DMS53 (cell line): ENCODE measurements at places on chromosomes 16 and 17.
A peak's percentile ranks its signal among the peaks of the same experiment; 100 is the strongest.

DNA sequence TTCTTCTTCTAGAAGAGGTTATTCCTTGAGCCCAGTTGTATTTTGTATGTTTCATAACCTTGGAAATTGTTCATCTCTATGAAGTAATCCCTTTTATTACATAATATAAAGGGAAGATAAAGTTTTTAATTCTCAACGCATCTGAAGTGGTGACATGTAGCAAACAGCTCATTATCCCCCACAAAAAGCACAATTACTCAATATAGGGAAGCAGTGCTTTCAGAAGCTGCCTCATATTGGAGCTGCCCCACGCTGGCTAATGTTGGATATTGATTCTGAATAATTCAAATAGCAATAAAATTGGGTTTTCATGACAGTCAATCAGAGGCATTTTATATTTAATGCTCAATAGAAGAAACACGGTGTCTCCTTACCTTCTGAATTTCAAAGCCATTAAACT lies 604.3 kb upstream of the RBFOX1 start:
- DNase-seq = no peak

DNA sequence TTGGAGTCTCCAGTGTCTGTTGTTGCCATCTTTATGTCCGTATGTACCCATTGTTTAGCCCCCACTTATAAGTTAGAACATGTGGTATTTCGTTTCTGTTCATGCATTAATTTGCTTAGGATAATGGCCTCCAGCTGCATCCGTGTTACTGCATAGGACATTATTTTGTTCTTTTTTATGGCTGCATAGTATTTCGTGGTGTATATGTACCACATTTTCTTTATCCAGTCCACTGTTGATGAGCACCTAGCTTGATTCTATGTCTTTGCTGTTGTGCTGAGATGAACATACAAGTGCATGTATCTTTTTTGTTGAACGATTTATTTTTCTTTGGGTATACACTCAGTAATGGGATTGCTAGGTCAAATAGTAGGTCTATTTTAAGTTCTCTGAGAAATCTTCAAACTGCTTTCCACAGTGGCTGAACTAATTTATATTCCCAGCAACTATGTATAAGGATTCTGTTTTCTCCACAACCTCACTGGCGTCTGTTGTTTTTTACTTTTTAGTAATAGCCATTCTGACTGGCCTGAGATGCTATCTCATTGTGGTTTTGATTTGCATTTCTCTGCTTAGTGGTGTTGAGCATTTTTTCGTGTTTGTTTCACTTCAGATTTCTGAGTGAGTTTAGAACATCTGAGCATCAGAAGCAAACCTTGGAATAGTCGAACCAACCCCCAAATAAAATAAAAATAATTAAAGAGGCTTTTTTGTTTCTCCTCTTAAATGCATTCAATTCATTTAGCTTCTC lies 304.7 kb downstream of the ZFHX3 start:
- DNase-seq = no peak

GRCh38 chr17:10062691-10063385 lies 135.6 kb downstream of the GAS7 start:
- DNase-seq = no peak

- no peak for DNase-seq
These were observed 31.4 kb downstream of the GPT2 start for GRCh38 chr16:46915483-46916025.

DNA sequence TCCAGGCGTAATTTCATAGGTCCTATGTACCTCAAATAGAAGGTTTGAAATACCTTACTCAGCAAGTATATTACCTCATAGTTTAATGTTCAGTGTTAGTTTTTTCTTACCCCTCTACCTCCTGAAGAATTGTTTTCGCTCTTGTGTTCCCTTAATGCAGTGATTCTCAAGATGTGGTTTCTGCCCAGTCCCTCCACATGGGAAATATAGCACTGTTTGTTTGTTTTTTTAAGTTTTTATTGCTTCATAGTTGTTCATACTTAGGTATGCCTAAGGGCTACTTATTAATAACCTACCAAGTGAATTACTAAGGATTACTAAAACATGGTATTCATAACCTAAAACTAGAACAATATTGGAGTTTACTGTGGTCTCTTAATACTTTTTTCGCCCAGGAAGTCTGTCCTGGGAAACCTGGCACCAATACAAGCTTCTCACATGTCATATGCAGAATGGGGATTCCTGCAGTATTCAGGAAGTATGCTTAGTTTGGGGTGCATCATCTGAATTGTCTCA lies 5.0 kb downstream of the RSPRY1 start:
- no peak for DNase-seq

- peak; percentile 14 for DNase-seq
These were observed 7.9 kb upstream of the DNAH17 start for GRCh38 chr17:78585006-78585630.

- no peak for DNase-seq
These were observed 28.1 kb downstream of the MEAK7 start for GRCh38 chr16:84476401-84476800.

DNA sequence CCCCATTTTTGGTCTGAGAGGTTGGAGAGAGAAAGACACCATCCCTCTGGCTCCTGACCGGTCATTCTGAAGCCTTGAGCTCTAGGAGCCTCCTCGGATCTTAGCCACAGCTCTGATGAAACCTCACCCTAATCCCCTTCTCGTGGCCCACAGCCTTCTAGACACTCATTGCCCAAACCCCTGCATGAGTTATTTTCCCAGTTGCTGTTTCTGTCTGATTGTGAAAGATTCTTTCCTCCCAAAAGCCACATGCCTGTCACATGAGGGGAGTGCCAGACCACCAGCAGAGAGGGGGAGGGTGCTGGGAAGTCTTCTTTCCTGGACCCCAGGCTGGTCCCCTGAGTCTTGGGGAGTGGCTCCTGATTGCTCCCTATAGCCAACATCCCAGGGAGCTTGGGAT lies 17.6 kb upstream of the ABR start:
- DNase-seq = no peak

- DNase-seq = no peak
These were observed 565 bp upstream of the XAF1 start for GRCh38 chr17:6755281-6755680.

DNA sequence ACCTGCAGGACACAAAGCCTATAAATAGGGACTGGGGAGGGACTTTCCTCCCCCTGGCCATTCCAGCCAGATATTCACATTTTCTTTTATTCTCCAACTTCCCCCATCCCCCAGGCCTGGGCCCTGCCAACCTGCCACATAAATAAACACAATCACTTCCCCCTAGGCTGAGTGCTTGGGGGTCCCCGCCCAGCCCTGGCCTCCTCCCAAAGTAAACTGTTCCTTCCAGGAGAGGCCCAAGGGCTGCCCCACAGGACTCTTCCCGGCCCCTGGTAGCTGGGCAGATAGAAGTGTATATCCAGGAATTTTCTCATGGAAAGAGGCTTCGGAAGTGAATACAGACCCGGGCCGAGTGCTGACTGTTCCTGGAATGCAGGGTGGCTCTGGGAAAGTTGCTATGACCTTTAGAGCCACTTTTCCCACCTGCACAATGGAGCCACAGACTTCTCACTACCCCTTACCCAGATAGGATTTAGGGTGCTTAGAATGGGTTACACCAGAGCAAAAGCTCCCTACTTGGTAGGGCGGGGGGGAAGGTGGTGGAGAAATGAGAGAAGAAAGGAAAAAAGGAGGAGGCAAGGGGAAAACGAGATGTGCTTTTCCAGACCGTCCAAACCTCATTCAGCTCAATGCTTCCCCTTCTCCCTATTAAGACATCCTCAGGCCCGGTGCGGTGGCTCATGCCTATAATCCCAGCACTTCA lies 8.5 kb downstream of the CSF3 start:
- DNase-seq = peak; percentile 39

DNA sequence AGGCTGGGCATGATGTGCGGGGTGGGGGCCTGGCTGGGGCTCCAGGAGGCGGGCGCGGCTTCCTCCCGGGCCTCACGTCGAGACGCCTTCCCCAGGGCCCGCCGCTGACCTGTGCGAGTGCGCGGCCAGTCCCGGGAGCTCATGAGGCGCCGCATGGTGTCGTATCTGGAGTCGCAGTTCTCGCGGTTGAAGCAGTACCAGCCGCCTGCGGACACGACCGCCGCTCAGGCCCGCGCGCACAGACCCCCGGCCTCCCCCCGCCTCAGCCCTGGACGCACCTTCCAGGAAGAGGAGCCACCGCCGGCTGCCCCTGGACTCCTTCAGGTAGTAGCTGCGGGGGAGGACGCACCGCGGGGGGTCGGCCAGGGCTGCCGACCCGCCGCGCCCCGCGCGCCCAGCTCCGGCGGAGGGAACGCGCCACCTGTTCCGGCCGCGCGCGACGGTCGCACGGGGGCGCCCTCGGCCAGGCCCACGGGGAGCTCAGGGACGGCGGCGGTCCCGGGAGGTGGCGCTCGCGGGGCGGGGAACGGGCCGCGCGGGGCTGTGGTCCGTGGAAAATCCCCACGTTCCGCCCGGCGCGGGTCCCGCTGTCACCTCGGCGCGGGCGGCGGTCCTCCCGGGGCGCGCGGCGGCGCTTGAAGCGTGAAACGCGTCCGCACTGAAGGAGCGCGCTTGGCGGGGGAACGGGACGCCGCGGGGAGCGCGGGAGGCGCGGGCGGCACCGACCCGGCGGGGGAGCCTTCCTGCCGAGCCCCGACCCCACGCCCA lies 1.4 kb downstream of the NOTUM start:
- peak; percentile 83 for DNase-seq

GRCh38 chr17:69314246-69315065 lies 12.5 kb downstream of the ABCA5 start:
- DNase-seq = peak; percentile 83

DNA sequence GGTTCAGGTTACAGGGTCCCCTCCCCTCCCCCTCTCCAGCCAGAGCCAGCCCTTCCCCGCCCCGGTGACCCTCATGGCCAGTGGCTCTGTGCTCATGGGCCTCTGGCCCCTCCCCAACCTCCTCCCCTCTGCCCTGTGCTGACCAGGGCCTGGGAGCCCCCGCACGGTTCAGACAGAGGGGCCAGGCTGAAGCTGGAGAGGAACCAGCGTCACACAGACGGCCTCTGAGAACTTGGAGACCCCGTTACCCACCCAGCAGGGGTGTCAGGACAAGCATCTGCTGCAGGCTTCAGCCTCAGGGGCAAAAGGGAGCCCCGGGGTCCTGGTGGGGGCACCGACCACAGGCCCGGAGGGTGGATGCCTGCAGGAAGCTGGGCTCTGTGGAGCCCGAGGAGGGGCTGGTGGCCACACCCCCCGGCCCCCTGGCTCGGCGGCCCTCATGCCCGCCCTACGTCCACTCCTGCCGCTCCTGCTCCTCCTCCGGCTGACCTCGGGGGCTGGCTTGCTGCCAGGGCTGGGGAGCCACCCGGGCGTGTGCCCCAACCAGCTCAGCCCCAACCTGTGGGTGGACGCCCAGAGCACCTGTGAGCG lies at the start of gene WFIKKN1:
TSS of gene WFIKKN1 (plus strand) at position 171 of the 591 bp plus-strand sequence. CDS start at position 440, 269 bp downstream.
- DNase-seq = peak; percentile 49

GRCh38 chr16:4111748-4112696 lies 4.2 kb downstream of the ADCY9 start:
- peak; percentile 39 for DNase-seq

GRCh38 chr17:73424571-73424970 lies 112.8 kb upstream of the CDC42EP4 start:
- no peak for DNase-seq

GRCh38 chr17:28493460-28493859 lies 12.7 kb upstream of the FOXN1 start:
- no peak for DNase-seq

- no peak for DNase-seq
These were observed 5.7 kb downstream of the NECAB2 start for GRCh38 chr16:83973581-83974385.

- DNase-seq = no peak
These were observed 1.4 kb downstream of the SHISA6 start for GRCh38 chr17:11242411-11242810.

DNA sequence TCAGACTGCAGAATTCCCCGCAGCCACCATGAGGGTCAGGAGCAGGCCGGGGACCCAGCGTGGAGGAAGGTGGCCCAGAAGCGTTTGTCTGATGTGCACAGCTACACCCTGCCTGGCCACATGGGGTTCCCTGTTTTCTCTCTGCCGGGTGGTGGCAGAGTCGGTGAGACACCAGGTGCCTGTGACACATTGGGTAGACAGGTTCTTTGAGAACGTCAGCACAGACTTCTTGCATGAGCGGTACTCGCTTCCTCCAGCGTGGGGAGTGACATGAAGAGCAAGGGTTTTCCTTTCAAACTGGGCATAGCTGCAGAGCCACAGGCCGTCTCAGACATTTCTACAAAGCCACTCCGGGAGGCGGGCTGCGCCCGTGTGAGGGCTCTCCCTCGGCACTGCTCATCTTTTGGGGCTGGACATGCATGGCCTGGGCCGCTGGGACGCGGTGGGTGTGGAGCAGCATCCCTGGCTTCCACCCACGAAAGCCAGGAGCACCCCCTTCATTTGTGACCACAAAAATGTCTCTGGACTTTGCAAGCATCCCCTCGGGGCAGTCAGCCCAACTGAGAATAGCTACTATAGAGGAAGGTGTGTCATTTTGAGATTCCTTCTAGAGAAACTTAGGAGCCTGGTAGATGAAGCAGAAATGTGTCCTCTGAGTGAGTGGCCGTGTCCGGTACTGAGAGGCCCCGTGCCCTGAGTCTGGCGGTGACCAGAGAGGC lies 26.0 kb downstream of the NME3 start:
- DNase-seq = no peak
